Skin of body (tissue), 3 donors: ENCODE measurements at places on chromosomes 11 and 22. TPM values are rescaled to one million over a fixed set of nuclear protein-coding genes. Genes with fewer than 3 reads are reported as not detected.

- no peak for DNase-seq
Observed at GRCh38 chr22:22520020-22520656, at the start of gene ZNF280A. Gene ZNF280A (minus strand): TSS chr22:22520270. CDS start chr22:22515630, 4,640 bp downstream.

The KCTD14 gene
- 1.6 TPM for total RNA-seq

The C11orf86 gene
- total RNA-seq = not detected

DNA sequence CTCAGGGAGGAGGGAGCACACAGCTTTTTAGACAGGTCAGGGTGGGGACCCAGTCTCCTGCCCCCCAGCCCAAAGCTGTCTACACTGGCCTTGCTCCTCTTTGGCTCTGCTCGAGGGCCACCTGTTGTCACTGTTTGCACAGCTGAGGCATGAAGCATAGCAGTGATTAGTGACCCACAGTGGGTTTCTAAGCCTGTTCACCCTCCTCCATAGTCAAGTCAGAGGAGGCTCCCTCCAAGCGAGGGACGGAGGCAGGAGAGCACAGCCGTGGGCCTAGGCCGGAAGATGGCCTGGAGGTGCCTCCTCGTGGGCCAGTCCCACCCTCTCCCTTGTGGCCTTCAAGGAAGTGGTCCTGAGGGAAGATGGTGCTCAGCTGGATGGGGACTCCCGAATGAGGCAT lies 241.1 kb downstream of the GRIK4 start:
- no peak for DNase-seq

- peak; percentile 61 for DNase-seq
Observed at GRCh38 chr11:45332276-45332934, 46.3 kb upstream of the SYT13 start.

The HORMAD2 gene
- not detected for total RNA-seq

- no peak for DNase-seq
Observed at GRCh38 chr11:2762451-2762850, 62.7 kb upstream of the KCNQ1OT1 start.

DNA sequence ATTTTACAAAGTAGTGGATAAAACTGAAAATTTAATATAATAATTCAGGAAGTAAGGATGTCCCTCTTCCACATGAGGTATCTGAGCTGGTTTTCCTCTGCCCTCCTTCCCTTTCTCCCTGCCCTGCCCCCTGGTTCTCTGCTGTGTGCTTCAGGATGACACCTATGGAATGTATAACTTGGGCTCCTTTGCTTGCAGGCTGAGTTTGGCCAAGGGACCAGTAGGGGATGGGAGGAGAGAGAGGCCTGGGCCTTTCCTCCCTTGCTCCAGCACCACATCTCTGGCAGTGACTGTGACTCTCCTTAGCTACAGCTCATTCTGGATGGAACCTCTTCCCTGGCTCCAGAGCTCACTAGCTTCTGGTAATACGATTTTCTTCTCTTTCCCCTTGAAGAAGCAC lies 10.1 kb downstream of the IRAG1 start:
- no peak for DNase-seq

GRCh38 chr22:17009640-17010291 lies 1.7 kb upstream of the GAB4 start:
- DNase-seq = no peak

The TPBGL gene
- not detected for total RNA-seq

- no peak for DNase-seq
Observed at GRCh38 chr11:112583261-112583893, 322.7 kb upstream of the PLET1 start.

- DNase-seq = no peak
Observed at GRCh38 chr22:30230787-30231461, 15.6 kb downstream of the LIF start.

DNA sequence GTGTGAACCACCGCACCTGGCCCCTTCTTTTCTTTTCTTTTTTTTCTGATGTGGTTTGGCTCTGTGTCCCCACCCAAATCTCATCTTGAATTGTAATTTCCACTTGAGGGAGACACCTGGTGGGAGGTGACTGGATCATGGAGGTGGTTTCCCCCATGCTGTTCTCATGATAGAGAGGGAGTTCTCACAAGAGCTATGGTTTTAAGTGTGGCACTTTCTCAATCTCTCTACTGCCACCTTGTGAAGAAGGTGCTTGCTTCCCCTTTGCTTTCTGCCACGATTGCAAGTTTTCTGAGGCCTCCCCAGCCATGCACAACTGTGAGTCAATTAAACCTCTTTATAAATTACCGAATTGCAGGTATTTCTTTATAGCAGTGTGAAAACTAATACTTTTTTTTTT lies 4.9 kb upstream of the TCN2 start:
- DNase-seq = no peak

DNA sequence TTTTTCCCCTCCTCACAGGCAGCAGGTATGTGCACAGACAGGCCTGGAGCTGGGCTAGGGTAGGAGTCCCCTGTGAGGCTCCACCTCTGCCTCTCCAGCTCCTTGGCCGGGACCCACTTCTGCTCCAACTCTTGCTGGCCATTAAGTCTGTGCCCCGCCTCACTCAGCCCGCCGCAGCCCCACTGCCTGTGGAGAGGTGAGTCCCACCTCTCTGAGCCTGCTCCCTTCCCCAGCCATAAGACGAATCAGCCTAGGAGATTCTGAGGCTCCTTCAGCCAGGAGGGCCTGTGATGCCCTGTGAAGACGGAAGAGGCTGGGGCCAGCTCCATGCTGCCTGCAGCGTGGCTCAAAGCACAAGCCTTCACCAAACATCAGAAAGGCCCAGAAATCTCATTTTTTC lies 23.0 kb downstream of the TSKU start:
- no peak for DNase-seq

- DNase-seq = no peak
Observed at GRCh38 chr11:92050305-92050704, 174.3 kb upstream of the FAT3 start.

DNA sequence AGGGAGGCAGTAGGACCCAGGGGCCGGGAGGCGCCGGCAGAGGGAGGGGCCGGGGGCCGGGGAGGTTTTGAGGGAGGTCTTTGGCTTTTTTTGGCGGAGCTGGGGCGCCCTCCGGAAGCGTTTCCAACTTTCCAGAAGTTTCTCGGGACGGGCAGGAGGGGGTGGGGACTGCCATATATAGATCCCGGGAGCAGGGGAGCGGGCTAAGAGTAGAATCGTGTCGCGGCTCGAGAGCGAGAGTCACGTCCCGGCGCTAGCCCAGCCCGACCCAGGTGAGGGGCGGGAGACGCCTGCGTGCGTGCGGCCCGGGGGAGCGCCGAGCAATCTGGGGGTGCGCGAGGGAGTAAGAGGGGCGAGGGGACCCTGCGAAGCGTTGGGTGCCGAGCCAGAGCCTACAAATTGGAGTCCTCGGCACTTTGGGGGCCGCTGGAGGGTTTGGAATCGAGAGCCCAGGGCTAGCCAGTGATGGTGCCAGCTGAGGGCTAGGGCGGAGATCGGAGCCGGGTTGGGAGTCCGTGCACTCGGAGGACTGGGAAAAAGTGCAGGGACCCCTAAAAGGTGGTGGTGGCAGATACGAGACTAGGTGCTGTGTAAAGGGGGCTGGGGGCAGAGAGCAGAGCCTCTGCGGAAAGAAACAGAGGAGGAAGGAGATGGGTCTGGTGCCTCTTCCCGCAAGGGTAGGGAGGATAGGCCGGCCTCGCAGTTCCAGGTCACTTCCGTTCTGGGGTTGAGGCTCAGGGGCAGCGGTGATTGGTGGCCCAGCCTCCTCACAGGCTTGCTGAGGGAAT lies at the start of gene SERPINH1:
Gene SERPINH1, plus strand, starts transcription at position 206 of the 788 bp plus-strand sequence. CDS start 4,097 bp downstream, outside the sequence.
- DNase-seq = peak; percentile 88

DNA sequence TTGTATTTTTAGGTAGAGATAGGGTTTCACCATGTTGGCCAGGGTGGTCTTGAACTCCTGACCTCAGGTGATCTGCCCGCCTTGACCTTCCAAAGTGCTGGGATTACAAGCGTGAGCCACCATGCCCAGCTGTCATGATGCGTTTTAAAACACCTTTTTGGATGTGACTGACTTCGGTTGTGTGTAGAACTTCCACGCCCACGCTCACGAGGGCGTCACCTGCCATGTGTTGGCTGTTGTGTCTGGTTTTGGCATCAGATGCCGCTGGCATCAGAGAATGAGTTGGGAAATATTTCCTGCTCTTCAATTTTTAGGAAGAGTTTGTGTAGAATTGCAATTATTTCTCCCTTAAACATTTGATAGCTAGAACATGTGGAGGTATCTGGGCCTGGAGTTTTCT lies 109.1 kb downstream of the KCNQ1 start:
- DNase-seq = no peak

GRCh38 chr11:69542314-69543168 lies 61.1 kb downstream of the LINC01488 start:
- DNase-seq = no peak

DNA sequence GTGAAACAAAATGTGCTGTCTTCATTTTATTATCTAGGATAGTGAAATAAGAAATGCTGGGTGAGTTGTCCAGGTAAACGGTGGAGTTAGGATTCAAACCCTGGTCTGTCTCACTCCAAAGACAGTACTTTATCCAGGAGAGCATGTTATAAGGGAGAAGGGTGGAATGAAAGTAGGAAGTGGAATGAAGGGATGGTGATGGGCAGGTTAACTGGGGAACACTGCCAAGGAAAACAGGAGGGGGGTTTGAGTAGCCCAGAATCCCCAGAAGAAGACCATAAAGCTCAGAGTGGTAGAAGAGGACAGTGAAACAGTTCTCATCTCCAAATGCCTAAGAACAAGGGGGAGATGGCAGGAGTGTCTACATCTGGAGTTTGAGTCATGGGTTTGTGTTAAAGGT lies 169.0 kb downstream of the BARX2 start:
- no peak for DNase-seq

GRCh38 chr22:38296372-38296771 lies 20.9 kb downstream of the CSNK1E start:
- no peak for DNase-seq

The BIRC3 gene
- 7.6 TPM for total RNA-seq

- no peak for DNase-seq
Observed at GRCh38 chr22:37454857-37455686, 27.8 kb upstream of the ELFN2 start.

GRCh38 chr22:48352086-48352911 lies 1475.4 kb downstream of the BRD1 start:
- DNase-seq = no peak

DNA sequence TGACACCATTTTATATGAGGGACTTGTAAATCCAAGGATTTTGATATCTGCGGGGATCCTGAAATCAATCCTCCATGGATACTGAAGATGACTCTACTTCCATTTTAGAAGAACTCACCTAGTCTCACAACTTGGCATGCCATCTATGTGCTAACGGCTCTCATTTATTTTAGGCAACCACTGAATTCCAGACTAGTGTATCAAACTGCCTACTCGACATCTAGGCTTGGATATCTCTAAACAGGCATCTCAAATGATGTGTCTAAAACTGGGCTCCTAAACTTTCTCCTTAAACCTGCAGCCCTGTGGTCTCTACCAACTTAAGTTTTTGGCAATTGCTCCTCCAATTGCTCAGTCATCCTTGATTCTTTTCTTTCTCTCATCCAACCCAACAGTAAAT lies 31.2 kb upstream of the CLNS1A start:
- DNase-seq = no peak

GRCh38 chr11:70072461-70072860 lies 5.7 kb upstream of the ANO1 start:
- DNase-seq = no peak

The OR8H3 gene
- total RNA-seq = not detected

- DNase-seq = no peak
Observed at GRCh38 chr11:17778956-17779860, 44.6 kb downstream of the KCNC1 start.

The ANGPTL5 gene
- 0.39 TPM for total RNA-seq

- DNase-seq = no peak
Observed at GRCh38 chr11:113446112-113446511, 29.1 kb downstream of the DRD2 start.

GRCh38 chr22:37731804-37732471 lies 35.1 kb downstream of the TRIOBP start:
- DNase-seq = no peak

The FOLR1 gene
- total RNA-seq = 0.69 TPM

DNA sequence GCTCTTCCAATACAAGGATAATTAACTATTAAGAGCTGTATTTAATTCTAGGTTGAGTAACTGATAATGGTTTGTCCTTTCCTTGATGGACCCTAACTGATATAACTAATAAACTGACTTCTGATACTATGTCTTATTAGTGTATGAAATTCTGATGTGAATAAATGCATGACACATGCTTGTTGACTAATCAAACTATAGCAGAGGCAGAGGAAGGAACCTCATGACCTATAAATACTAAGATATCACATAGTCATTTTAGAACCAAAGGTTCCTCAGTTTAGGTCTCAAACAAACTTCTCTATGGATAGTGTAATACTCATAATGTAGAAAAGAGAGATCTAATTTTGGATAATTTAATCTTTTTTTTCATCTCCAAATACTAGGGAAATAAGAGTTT lies 4.8 kb upstream of the HBD start:
- DNase-seq = no peak

The SPDYC gene
- not detected for total RNA-seq

The FGF4 gene
- not detected for total RNA-seq

- no peak for DNase-seq
Observed at GRCh38 chr11:45967506-45967905, 45.0 kb downstream of the LARGE2 start.

The CSF2RB gene
- total RNA-seq = 5.3 TPM

- no peak for DNase-seq
Observed at GRCh38 chr11:26144911-26145310, 187.0 kb upstream of the ANO3 start.

DNA sequence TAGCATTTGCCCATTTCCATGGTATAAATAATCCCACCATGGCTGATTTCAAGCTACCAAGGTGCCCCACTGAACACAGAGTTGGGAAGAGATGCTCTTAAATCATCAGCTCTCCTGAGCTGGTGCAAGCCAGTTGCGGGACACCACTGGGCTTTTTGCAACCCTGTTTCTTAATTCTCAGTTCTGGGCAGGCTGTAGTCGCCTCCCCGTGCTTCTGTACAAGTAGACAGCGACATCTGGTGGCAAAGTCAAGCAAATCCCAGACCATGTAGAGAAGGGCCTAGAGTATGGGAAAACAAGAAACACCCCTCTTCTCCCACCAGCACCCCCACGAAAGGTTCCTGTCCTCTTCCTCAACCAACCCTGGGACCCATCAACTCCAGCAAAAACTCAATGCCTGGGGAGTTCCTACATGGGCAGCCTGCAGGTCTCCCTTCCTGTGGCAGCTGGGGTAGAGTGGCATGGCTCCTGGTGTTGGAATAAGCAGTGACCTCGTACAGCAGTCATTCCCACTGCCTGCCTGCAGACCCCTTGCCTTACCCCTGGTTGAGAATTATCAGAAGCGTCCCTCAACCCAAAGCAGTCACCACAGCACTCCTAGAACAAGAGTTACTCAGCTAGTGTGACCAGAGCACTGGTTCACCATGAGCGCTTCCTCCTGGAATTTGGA lies 68.4 kb downstream of the IGLL5 start:
- DNase-seq = peak; percentile 24

The OR5AS1 gene
- not detected for total RNA-seq

DNA sequence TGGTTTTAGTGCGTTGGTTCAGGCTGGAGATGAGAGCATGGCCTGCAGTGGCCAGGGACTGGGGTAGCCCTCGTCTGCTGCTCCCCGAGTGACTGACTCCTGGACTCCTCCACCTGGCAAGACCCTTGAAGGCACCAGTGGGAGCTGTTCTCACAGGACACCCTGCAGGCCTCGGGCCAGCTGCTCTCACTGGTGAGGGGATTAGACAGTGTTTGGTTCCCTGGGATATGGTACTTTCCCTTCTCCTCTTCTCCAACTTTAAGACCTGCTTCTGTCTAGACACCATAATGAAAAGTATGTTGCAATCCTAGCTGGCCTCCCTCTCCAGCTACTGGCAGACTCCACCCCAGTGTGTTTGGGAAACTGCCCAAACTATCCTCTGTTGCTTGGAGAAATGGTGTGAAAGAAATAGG lies 168.8 kb upstream of the CADM1 start:
- no peak for DNase-seq
